ENCODE measurements at places on chromosomes 12 and 14.

DNA sequence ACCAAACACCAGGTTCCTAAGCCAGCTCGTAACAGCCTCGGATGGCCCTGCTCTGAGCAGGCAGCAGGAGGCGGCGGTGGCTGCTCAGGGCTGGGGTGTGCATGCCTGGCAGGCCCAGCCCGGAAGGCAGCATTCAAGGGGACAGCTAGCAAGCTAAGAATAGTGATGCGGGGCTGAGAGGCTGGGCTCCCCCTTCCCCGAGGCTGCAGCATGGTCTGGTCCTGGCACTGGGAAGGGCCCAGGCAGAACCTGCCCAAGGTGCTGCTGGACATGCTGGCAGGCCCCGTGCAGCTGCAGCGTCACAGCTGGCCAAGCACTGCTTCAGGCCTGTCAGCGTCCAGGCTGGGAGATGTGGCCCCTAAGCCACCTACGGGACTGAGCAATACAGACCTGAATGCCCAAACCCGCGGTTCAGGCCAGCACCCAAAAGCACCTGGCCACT, 26.4 kb upstream of the NUDT14 start:
- DNase-seq: no peak

DNA sequence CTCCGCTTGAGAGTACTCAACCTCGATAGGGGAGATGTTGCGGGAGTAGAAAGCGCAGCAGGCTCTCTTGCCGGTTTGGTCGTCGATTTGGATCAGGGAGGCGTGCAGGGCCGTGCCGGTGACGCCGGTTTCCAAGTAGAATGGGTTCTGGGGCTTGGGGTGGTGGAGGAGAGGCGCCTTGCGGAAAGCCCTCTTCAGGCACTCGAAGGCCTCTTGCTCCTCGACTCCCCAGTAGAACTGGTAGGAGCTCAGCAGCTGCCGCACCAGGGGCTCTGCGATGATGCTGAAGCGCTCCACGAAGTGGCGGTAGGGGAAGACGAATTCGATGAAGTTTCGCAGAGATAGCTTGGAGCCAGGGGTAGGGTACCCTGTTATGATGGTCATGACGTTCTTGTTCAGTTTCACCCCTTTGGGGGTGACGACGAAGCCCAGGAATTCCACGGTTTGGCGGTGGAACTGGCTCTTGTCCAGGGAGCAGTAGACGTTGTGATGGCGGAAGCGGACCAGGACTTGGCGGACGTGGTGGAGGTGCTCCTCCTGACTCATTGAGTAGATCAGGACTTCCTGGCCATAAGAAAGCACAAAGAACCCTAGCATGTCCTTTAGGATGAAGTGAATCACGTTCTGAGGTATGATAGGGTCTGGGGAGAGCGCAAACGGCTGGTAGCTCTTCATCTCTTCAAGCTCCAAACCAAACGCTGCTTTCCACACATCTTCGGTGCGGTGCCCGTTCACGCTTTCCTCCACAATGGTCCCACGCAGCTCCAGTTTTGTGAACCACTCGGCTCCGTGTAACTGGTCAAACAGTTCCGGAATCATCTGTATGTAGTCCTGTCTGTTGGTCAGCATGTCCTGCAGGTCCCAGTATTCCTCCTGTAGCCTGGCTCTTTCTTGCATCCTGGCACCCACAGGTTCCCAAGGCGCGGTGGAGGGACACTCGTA, 21.2 kb downstream of the RTL1 start:
- DNase-seq: no peak

DNA sequence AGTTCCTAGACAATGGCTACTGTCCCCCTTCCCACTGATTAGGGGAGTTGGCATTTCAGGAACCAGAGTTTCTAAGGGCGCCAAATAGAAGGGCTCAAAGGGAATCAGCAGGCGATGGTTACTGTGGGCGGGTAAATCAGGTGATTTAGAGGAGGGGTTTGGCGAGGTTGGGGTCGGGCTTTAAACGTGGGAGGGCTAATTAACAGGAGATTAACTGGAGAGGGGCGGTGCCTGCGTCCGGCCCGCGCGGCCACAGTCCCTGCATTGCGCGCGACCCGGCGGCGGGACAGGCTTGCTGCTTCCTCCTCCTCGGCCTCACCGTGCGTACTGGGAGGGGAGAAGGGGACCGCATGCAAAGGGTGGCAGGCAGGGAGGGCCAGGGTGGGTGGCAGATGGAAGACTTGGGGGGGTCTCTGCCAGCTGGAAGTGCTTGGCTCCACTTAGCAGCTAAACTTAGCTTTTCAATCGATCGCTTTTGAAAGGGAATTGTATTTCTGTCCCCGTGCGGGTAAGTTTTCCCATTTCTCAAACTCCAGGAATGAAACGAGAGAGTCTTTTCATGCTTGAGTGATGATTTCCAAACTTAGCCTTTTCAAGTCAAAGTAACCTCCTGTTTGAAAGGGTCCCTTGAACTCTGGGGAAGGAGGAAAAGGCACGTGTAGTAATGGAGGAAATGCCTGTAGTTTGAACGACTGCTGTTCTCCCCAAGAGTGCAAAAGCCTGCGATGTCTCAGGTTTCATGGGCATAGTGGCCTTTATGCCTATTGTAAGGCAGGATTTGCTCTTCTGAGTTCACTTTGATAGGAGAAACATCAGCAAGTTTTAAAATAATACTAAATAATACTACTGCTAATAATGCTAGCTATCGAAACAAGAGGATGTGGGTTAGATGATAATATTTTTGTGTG, at the start of gene MGST1:
Gene MGST1, plus strand, starts transcription at position 255 of the 908 bp plus-strand sequence. CDS start 6,608 bp downstream, outside the sequence.
- DNase-seq: no peak

DNA sequence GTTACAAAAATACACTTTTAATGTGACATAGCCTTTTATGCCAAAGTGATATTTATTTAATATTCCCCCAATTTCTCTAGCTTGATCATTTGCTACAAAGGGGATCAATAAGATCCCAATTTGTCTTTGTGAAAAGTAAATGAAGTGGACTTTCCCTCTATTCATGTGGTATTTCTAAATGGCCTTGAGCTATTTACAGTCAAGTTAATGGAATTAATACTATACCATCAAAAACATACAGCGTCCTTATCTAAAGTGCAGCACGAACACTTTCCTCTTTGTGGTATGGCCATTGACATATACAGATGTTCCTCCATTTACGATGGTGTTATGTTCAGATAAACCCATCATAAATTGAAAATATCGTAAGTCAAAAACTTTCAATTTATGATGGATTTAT, 23.2 kb downstream of the CFL2 start:
- no peak for DNase-seq

GRCh38 chr12:26991826-26992225, 22.4 kb downstream of the TM7SF3 start:
- DNase-seq: no peak

GRCh38 chr12:52245259-52245961, 12.4 kb downstream of the KRT7 start:
- no peak for DNase-seq

GRCh38 chr12:118574288-118574687, 197.9 kb downstream of the SUDS3 start:
- no peak for DNase-seq

GRCh38 chr14:25518364-25518763, 468.4 kb upstream of the STXBP6 start:
- DNase-seq: no peak

GRCh38 chr12:24360057-24360456, 410.6 kb upstream of the SOX5 start:
- no peak for DNase-seq

DNA sequence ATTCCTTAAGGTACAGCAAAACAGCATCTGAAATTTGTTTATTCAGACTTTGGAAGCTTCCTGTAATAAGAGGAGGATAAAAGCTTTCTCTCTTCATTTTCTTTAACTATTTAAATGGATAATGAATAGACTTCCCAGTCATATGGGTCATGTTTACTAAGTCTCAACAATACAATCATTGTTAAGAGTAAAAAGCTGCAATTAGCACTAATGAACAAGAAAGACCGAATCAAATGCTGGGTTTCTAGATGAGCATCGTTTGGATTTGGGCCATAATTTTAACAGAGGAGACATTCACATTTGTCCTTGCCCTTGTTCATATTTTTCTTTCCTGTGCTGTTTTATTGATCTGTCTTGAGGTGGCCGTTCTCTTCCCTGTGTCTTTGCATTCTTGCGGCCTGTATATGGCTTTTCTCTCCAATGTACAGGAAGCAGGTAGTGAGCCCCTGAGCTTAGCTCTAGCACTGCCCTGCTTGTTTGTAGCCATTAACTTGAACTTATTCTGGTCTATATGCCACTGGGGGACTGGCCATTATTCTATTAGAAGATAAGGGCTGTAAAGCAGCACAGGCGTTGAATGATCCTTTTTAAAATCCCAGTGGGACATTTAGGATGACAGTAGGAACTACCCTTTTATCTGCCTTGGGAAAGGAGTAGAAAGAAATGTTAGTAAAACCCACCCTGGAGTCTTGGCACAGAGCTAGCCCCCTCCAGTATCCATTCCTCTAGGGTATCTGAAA, 34.6 kb downstream of the ABHD12B start:
- DNase-seq: no peak

DNA sequence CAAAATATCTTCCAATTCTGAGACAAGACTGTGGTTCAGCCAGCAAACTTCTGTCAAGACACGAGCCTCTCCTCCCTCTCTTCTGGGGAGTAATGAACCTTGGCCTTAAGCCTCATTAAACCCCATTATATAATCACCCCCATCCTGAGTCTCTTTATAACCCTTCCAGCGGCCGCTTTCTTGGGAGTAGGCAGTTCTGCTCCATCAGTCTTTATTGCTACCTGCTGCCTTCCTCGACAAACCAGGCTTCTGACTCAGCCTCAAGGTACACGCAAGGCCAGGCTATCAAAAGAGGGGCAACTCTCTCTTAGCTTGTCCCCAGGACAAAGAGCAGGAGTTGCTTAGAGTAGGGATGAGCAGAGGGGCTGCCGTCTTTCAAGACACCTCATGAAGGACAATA, 300.8 kb upstream of the NOS1 start:
- no peak for DNase-seq

DNA sequence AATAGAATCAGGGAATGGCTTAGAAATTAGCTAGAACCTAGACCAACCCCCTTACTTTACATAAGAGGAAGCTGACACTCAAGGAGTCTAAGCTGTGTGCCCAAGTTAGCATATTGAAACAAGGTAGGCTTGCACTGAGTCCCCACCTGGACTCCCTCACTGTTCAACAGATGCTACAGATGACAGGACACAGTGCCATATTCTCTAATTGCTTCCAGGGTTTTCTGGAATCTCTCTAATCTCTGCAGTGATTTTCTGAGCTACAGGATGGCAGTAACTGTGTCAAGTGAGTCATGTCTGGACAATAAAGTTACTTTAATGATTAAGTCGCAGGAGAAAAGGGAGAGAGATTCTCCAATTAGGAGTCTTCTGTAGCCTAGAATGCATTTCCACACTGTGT, 35.8 kb downstream of the AKAP6 start:
- DNase-seq: no peak

DNA sequence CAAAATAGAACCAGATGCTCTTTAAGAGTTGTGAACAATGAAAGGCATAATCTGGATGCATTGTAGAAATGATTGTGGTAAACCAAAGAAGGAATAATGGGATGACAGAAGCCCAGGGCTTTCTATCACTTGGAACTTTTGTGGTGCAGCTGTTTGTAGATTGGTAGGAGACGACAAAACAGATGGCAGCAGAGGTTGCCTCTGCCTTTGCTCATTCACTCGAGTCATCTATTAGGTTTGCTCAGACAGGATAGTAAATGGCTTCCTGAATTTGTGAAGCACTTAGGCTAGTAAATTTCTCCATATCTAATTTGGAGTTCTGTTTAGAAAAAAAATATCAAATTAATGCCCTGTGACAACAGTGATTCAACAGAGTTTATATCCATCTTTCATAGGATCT, 78.4 kb downstream of the FGD4 start:
- DNase-seq: no peak

- no peak for DNase-seq
These were observed 55.5 kb upstream of the ATXN7L3B start for GRCh38 chr12:74482115-74482514.

GRCh38 chr12:30753233-30753632, 1.5 kb downstream of the CAPRIN2 start:
- no peak for DNase-seq

DNA sequence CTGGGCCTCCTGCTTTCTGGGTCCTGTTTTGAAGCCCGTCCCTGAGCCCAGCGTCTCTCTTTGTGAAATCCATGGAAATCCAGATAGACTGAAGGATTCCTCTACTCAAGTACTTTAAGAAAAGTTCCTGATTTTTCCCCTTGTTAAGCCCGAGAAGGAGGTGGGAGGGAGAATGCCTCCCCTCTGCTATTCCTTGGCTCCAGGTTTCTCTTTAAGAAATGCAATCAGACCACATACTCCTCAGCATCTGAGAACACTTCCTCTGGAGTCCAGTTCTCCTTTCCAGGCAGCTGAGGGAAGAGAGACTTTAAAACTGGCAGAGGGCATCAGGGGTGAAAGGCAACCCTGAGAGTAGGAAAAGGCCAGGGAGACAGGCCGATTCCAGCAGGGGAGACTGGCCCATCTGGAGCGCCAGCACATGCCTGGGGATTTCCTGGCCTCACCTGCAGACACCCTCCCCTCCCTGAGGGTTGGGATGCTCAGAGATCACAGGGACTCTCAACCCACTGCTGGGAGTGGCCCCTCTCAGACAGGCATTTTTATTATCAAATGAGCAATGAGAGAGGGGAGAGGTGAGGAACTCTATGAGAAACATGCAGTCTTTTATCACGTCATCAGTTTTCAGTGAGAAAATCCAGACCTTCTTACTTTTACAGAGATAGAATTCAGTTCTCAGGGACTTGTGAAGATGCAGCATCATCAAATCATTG, 2.0 kb upstream of the EMP1 start:
- no peak for DNase-seq

- DNase-seq: no peak
These were observed 98.1 kb upstream of the TMPO start for GRCh38 chr12:98417266-98417665.

DNA sequence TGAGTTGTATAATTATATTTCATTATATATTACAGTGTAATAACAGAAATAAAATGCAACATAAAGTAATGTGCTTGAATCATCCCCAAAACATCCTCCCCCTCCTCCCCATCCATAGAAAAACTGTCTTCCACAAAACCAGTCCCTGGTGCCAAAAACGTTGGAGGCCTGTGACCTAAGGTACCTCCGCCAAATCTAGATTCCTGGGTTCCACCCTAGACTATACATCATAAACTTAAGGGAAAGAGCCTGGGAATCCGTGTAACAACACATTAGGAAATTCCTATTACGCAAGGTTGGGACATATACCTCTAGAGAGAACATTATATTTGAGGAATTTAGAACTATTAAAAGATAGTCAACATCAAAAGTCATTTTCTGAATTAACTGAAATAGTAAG, 38.0 kb downstream of the SPPL3 start:
- DNase-seq: no peak

- no peak for DNase-seq
These were observed 62.9 kb downstream of the GLRX5 start for GRCh38 chr14:95597784-95598211.

- no peak for DNase-seq
These were observed 109.2 kb downstream of the GALC start for GRCh38 chr14:87883750-87884149.

GRCh38 chr12:49225576-49226166, 36.8 kb upstream of the TUBA1A start:
- no peak for DNase-seq

DNA sequence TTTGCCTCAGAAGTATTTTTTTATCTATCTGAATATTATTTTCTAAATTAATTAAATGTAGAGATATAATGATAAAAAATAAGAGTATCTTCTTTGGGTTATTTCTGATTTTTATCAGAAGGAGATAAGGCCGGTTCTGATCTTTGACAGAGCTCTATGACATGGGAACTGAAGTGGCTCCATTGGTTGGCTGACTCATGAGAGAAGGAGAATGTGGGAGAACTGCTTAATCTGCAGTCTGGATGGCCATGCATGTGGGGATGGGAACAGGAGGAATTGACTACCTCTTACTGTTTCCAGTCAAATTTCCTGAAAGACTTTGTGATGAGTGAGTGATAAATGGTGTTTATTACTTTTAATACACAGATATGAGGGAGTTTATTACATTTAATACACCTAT, 155.8 kb upstream of the ATP2B1 start:
- no peak for DNase-seq
